ENCODE measurements at places on chromosomes 16 and 17. TPM values are rescaled to one million over a fixed set of nuclear protein-coding genes. Genes with fewer than 3 reads are reported as not detected.
A peak's percentile ranks its signal among the peaks of the same experiment; 100 is the strongest.

KCNH4 gene
- not detected for total RNA-seq

ADAM11 gene
- 1.0 TPM for total RNA-seq

PRSS53 gene
- total RNA-seq = 3.2 TPM

GRCh38 chr17:40803617-40804082 is 3.9 kb upstream of the KRT28 start:
- H3K27me3 ChIP-seq = peaks cover 48% of the 10 kb centered on the region
- H3K4me1 ChIP-seq = peaks cover 2% of the 10 kb centered on the region
- H3K36me3 ChIP-seq = no peaks in the 10 kb centered on the region
- no peak overlapping the region for H3K4me3 ChIP-seq

GRCh38 chr17:55238931-55239297 is 25.8 kb upstream of the HLF start:
- H3K4me1 ChIP-seq = peaks cover 8% of the 10 kb centered on the region
- no peak for DNase-seq
- H3K27me3 ChIP-seq = peaks cover 36% of the 10 kb centered on the region
- peak overlapping the region; percentile 76 for H3K4me3 ChIP-seq
- no peak overlapping the region for H3K27ac ChIP-seq

DNA sequence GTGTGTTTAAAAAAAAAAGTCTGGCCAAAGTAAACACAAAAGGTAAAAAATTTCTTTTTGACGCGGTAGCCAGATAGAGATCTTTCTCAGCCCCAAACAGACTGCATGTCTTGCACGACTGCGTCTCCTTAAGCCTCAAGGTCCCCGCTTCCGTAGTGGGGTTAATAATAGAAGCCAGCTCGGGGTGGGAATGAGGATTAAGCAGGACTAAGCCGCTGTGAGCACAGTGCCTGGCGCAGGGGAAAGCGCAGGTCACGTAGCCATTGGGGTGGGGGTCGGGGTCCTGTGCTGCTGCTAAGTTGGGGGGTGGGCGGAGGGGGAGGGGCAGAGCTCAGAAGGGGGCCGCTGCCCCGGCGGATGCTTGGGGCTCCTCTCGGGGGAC is 521 bp downstream of the GGA2 start:
- DNase-seq = no peak
- H3K36me3 ChIP-seq = peaks cover 4% of the 10 kb centered on the region
- H3K4me1 ChIP-seq = peaks cover 35% of the 10 kb centered on the region

DNA sequence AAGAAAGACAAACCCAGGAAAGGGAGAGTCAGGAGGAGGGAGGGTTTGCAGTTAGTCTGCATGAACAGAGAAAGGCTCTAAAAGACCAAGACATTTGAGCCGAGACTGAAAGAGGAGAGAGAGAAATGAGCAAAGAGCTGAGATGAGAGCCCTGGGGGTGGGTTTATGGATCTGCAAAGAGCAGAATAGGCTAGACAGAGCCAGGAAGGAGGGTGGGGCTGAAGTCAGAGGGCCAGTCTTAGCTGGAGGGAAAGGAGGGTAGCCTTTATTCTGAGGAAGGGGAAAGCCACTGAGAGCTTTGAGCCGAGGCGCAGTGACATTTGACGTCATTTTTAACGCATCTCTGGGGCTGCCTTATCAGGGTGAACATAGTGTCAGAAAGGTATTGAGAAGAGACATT is 85.7 kb upstream of the CDH13 start:
- DNase-seq = peak; percentile 25
- H3K4me3 ChIP-seq = no peak overlapping the region
- H3K36me3 ChIP-seq = no peaks in the 10 kb centered on the region
- no peaks in the 10 kb centered on the region for H3K4me1 ChIP-seq

GRCh38 chr17:2982854-2983253 is 80.6 kb downstream of the OR1D5 start:
- H3K27ac ChIP-seq = peak overlapping the region; percentile 2
- DNase-seq = peak; percentile 83
- no peak overlapping the region for H3K4me3 ChIP-seq
- H3K36me3 ChIP-seq = peaks cover 5% of the 10 kb centered on the region

DNA sequence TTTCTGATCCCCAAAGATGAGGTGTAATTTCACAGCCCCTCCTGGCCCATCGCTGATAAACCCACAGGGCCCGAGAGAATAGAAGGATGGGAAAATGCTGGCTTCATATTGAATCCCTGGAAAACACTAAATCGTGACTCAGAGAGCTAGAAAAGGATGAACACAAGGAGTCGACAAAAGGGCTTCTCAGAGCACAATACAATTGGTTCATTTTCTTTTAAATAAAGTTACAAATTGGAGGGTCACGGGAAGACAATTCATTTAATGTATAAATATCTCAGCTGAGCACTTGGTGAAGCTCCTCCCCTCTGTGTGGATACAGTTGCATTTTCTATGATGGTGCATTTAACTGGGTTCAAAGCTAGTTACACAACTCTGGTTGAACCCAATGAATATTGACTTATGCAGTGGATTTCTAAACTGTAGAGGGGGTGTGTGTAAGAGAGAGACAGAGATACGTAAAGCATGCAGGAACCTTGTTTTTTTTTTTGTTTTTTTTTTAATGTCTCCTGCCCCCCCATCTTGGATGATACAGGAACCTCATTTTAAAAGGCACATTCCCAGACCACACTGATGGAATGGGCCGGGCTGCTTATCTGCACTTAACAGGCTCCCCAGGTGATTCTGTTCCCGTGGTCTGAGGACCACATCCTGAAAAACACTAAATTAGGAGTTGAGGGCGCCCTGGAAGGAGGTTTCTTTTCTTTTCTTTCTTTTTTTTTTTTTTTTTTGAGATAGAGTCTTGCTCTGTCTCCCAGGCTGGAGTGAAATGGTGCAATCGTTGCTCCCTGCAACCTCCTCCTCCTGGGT is 14.1 kb downstream of the TTYH2 start:
- H3K27me3 ChIP-seq = no peaks in the 10 kb centered on the region
- no peaks in the 10 kb centered on the region for H3K4me1 ChIP-seq
- H3K4me3 ChIP-seq = no peak overlapping the region
- no peak for DNase-seq
- no peak overlapping the region for H3K27ac ChIP-seq

DNA sequence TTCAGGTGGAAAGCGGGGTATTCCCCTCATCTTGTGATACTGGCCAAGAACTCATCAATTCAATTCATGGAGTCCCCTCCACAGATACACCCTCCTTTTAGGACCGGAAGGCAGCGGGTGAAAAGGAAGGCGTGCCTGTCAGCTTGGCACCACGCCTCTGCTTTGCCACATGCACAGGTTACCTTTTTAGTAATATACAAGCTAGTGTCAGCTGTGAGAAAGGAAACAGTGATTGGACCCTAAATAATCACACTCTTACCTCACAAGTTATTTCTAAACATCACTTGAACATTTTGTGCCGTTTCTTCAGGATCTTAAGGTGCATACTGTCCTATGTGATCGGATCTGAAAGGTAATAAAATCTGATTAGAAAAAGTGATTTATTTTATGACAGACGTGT is 15.7 kb downstream of the ZDHHC7 start:
- H3K4me3 ChIP-seq = peak overlapping the region; percentile 60
- H3K36me3 ChIP-seq = peaks cover 5% of the 10 kb centered on the region
- H3K27me3 ChIP-seq = no peaks in the 10 kb centered on the region
- peak overlapping the region; percentile 99 for H3K27ac ChIP-seq
- H3K4me1 ChIP-seq = peaks cover 74% of the 10 kb centered on the region

DNA sequence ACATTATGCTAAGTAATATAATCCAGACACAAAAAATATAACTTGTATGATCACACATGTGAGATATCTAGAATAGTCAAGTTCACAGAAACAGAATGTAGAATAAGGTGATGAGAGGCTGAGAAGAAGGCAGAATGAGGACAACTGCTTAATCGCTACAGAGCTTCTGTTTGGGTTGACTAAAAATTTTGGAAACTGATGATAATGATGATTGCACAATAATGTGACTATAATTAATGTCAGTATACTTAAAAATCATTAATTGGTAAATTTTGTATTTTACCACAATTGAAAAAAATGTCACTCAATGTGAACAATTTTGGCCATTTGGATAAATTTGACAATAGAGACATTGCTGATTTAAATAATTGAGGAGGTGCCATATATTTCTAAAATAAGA is 1374.4 kb upstream of the CDH8 start:
- DNase-seq = no peak
- H3K27ac ChIP-seq = no peak overlapping the region
- no peaks in the 10 kb centered on the region for H3K27me3 ChIP-seq
- H3K4me1 ChIP-seq = no peaks in the 10 kb centered on the region

- H3K27ac ChIP-seq = peak overlapping the region; percentile 94
- no peak for DNase-seq
- no peaks in the 10 kb centered on the region for H3K27me3 ChIP-seq
- H3K36me3 ChIP-seq = peaks cover 21% of the 10 kb centered on the region
These were observed 1.9 kb upstream of the RPL26 start for GRCh38 chr17:8384801-8385378.

DNA sequence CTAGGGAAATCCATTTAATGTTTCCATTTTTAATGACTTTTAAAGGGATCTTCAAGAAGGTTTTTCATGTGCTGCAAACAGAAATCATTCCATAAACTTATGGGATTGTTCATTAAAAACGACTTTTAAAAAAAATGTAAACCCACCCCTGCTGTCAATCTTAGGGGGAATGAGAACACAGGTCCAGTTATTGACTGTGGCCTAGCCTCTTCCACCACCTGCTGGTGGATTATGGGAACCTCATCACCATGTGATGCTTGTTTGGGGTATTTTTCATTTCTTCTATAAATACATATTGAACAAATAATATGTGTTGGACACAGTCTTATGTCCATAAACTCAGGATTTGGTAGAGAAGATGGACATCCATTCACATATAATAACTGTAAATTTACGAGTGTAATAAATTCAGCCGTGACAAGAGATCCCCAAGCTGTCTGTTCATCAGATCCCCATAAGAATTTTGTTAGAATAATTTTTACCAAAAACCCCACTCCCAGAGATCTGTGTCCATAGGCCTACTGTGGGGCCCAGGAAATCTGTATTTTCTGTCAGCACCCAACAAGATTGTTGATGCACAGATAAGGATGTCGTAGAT is 42.0 kb upstream of the TMC5 start:
- DNase-seq = no peak
- no peak overlapping the region for H3K27ac ChIP-seq
- peaks cover 12% of the 10 kb centered on the region for H3K27me3 ChIP-seq
- H3K36me3 ChIP-seq = no peaks in the 10 kb centered on the region
- no peaks in the 10 kb centered on the region for H3K4me1 ChIP-seq
- H3K4me3 ChIP-seq = no peak overlapping the region

DNA sequence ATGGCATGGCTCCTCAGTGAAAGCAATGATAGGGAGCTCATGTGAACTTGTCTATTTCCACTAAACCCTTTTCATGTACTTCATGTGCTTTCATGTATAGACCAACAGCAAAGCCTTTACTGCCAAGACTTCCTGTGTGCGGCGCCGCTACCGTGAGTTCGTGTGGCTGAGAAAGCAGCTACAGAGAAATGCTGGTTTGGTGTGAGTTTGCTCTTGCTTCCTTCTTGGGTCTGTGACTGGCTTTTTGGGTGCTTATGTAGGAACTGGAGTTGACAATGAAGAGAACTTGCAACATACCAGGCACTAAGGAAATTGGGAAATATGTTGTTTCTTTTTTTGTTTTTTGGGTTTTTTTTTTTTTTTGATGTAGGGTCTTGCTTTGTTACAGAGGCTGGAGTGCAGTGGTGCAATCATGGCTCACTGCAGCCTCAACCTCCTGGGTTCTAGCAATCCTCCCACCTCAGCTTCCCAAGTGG is 5.7 kb downstream of the SNX11 start:
- H3K27ac ChIP-seq = no peak overlapping the region
- peaks cover 14% of the 10 kb centered on the region for H3K4me1 ChIP-seq
- no peaks in the 10 kb centered on the region for H3K27me3 ChIP-seq
- H3K36me3 ChIP-seq = peaks cover 10% of the 10 kb centered on the region
- no peak for DNase-seq

- H3K4me1 ChIP-seq = peaks cover 5% of the 10 kb centered on the region
- no peak overlapping the region for H3K4me3 ChIP-seq
- peak; percentile 81 for DNase-seq
These were observed 53.4 kb downstream of the BEAN1 start for GRCh38 chr16:66480265-66481080.

GRCh38 chr17:7466639-7467341 is 12.6 kb downstream of the ZBTB4 start:
- no peaks in the 10 kb centered on the region for H3K27me3 ChIP-seq

GRCh38 chr16:88494335-88495154 is 41.5 kb downstream of the ZFPM1 start:
- H3K36me3 ChIP-seq = no peaks in the 10 kb centered on the region
- H3K27me3 ChIP-seq = no peaks in the 10 kb centered on the region
- DNase-seq = no peak
- H3K27ac ChIP-seq = no peak overlapping the region

DNA sequence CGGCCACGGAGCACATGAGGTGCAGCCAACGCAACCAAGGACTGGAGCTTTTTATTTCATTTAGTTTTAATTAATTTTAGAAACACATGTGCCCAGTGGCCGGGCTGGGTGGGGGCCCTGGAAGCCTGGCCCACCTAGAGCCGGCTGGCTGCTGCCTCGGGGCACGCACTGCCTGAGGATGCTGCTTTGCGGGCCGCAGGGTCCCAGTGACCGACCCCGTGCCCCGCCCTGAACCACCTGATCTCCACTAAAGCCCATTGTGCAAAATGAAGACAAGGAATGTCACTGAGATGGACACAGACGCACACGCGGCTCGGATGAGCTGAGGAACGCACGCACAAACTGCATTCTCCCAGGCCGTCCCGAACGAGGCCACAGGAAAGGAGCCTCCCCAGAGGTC is 39.6 kb downstream of the LMF1 start:
- no peak overlapping the region for H3K27ac ChIP-seq
- peaks cover 12% of the 10 kb centered on the region for H3K36me3 ChIP-seq
- no peaks in the 10 kb centered on the region for H3K4me1 ChIP-seq
- H3K27me3 ChIP-seq = no peaks in the 10 kb centered on the region
- no peak for DNase-seq

DNA sequence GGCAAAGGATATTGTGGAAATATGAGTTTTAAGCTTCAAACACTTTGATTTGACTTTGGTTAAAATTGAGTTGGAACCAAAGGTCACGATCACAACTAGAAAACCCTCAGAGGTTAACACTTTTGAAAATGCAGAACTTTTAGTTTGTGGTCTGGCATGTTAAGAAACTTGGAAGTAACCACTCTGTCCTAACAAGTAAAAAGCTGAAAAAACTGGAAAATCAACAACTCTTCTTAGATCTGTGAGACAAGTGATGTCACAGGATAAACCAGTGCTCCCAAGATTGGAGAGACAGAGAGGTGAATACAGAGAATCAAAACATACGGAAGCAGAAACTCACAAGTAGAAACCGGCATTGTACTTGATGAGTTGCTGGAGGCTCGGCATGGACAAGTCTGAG is 17.4 kb downstream of the MFSD6L start:
- peaks cover 14% of the 10 kb centered on the region for H3K27me3 ChIP-seq
- no peaks in the 10 kb centered on the region for H3K36me3 ChIP-seq
- H3K4me3 ChIP-seq = no peak overlapping the region

DNA sequence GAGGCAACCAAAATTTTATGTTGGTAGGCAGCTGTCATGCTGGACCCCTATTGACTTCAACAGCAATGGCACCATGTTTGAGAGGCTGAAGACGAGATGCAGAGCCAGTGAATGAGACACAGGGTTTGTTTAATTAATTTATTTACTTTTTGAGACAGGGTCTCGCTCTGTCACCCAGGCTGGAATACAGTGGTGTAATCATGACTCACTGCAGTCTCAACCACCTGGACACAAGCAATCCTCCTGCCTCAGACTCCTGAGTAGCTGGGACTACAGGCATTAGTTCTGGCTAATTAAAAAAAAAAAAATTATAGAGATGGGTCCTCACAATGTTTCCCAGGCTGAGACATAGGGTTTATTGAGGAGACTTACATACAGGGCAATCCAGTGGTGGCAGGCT is 36.2 kb upstream of the PPM1D start:
- H3K4me3 ChIP-seq = no peak overlapping the region
- no peak overlapping the region for H3K27ac ChIP-seq
- H3K36me3 ChIP-seq = no peaks in the 10 kb centered on the region

All from osteocyte (in vitro differentiated cells).